ENCODE measurements at places on chromosomes 7 and 10.

DNA sequence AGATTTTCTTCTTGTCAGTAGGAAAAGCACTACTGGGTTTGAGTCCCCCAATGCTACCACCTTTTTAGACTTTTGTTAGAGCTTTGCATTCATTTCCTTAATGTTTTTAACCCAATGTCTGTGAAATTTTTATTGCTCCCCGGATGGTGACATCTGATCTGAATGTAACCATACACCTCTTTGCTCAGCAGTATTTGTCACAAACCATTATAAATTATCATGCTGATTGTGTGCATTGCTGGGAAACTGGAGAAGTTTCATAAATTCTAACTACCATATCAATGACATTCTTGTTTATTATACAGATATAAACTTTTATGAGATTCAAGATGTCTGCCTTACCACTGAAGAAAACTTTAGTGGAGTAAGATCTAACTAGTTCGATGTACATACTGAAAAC lies 8.5 kb downstream of the NRP1 start:
- no peak for DNase-seq

DNA sequence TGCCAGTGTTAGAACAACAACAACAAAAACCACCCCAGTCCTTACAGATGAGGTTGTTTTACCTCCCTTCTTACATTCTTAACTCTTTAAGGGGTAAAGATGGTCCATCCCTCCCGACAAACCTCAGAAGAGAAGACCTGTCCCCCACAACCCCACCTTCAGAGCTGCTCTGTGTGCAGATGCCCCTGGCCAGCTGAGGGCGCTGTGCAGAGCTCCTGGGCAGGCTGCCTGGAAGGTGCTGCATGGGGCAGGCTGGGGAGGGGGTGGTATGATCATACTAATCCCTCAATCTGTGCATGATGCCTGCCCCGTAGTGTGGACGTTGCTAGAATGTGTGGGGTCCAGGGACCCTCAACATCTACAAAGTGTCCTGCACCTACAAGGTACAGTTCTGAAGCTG lies 387.1 kb downstream of the INHBA start:
- DNase-seq: no peak

DNA sequence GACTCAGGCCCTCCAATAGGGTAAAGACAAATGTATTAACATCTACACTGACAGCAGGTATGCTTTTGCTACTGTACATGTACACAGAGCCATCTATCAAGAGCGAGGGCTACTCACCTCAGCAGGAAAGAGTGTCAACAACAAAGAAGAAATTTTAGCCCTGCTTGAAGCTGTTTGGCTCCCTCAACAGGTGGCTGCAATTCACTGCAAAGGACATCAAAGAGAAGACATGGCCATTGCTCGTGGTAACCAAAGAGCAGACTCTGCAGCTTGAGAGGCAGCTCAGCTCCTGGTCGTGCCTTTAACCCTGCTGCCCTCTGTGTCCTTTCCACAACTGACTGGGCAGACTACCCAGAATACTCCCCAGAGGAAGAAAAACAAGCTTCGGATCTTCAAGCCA lies 5.1 kb downstream of the AKR1B15 start:
- DNase-seq: no peak

DNA sequence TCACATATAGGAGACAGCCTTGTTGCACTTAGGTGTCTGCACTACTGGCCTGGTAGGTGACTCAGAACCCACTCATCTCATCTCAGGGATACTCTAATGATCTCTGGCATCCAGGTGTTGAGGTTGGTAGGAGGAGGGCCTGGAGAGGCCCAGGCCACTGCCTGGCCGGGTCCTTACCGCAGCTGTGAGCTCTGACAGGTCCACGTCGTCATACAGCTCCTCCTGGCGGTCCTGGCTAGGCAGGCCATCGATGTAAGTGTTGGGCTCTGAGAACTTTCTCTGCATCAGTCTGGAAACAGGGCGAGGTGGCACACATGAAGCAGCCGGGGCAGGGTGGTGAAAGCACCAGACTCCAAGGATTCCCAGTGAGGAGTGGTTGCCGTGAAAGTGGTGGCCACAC lies 62.1 kb downstream of the VWA2 start:
- DNase-seq: no peak

GRCh38 chr7:43136064-43136463 lies 23.6 kb downstream of the HECW1 start:
- no peak for DNase-seq

DNA sequence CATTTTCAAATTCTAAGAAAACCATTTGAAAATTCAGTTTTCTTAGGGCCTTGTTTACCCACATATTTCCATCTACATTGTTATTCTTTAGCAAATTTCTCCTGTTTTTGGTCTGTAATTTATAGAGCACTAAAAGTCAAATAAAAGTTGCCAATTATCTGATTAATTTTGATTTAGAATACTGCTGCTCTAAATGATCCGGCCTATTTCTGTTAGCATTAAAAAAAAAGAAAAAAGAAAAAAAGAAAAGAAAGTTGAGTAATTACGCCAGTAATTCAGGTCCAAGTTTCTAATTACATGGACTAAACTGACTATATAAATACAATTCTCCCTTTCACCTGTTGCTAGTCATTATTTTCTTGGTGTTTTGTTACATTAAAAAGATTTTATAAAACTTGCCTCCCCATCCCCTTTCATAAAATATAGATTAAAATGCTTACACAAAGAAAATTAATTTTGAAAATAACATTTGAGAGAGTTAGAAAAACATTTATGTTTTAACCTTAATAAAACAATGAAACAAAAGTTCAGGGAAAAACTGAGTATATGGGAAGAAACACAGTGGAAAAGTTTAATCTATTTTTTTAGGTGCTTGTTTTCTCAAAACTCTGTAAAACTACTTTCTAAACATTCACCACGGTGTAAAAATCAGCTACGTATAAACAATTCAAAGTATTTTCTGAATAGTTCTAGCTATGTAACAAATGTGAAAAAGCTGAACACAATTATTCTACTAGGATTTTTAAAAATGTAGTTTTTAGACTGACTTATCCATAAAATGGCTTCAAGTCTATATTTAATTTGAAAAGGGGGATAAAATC lies 6.8 kb upstream of the COMMD3 start:
- DNase-seq: no peak

DNA sequence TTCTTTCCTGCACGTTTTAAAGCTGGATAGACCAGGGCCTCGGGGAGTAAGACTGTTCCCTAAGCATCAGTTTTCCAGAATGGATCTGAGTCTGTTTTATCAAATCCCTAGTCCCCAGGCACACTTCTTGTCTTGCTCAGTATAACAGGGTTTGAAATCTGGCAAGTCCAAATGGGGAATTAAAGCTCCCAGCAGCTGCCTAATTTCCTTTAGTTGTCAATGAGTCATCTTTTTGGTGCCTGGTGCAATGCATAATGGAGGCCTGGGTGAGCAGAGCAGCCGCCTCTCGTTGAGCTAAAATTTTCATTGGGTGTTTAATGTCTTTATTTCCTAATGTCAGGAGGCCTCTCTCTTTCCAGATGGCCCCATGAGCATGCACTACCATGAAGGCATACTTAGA lies 87.9 kb downstream of the STRA8 start:
- DNase-seq: no peak

- DNase-seq: no peak
These were observed 2.1 kb downstream of the SNX10 start for GRCh38 chr7:26293569-26294308.

- DNase-seq: peak; percentile 10
These were observed 11.7 kb downstream of the TLL2 start for GRCh38 chr10:96501985-96502384.

- no peak for DNase-seq
These were observed 34.3 kb downstream of the SRPK2 start for GRCh38 chr7:105354383-105354782.

DNA sequence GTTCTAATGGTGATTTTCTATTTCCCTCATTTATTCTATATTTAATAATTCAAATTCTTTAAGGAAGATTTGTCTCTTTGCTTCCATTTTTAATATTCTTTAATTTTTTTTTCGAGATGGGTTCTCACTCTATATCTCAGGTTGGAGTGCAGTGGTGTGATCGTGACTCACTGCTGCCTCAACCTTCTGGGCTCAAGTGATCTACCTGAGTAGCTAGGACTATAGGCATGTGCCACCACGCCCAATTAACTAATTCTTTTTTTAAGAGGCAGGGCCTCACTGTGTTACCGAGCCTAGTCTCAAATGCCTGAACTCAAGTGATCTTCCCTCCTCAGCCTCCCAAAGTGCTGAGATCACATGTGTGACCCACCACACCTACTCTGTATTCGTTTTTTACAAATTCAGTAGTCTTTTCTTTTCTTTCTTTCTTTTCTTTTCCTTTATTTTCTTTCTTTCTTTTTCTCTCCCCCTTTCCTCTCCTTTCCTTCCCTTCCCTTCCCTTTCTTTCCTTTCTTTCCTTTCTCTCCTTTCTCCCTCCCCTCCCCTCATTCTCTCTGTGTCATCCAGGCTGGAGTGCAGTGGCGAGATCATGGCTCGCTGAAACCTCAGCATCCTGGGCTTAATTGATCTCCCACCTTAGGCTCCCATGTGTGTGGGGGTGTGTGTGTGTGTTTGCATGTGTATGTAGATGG lies 323.1 kb downstream of the ADK start:
- no peak for DNase-seq

- no peak for DNase-seq
These were observed 107.5 kb downstream of the CCNY start for GRCh38 chr10:35443858-35444257.

GRCh38 chr7:47040795-47041347 lies 541.0 kb downstream of the TNS3 start:
- no peak for DNase-seq

GRCh38 chr10:89207181-89207800 lies at the start of gene CH25H:
TSS of gene CH25H (minus strand) at chr10:89207317. CDS start at chr10:89207292, 25 bp downstream.
- DNase-seq: no peak

GRCh38 chr10:88964869-88965415 lies 12.4 kb upstream of the ACTA2 start:
- no peak for DNase-seq

DNA sequence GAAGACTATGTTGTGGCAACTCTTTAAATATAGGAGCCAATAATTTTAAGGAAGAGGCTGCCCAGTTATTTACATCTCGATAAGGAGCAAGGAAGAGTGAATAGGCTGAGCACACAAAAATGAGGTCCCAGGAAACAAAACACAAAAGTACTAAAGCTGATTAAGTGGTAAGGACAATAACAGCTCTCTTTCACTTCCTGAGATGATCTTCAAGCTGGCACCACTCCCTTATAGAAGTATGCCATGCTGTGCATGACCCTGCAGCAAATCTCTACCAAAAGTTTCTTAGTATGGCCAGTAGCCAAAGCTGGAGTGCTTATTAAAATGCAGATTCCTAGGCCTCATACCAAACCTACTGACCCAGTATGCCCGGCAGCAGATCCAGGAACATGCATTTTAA lies 39.7 kb downstream of the CADPS2 start:
- DNase-seq: no peak

DNA sequence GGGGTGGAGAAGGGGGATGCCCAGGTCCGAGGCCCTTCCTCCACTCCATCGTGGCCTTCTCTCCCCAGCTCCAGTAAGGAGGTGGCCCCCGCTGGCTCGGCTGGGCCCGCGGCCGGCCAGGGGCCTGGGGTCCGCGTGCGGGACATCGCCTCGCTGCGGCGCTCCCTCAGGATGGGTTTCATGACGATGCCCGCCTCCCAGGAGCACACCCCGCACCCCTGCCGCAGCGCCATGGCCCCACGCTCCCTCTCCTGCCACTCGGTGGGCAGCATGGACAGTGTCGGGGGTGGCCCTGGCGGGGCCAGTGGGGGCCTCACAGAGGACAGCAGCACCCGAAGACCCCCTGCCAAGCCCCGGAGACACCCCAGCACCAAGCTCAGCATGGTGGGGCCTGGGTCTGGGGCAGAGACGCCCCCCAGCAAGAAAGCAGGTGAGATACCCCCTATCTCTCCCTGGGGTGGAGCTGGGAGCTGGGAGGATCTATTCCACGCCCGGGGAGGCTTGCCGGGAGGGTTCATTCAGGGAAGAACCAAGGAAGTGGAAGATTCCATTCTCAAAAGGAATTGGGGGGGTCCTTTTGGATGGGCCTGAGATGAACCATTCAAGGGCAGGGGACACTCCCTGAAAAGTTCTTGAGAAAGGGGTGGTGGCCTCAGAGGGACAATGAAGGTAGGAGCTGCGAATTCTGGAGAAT lies 3.2 kb downstream of the NYAP1 start:
- no peak for DNase-seq

DNA sequence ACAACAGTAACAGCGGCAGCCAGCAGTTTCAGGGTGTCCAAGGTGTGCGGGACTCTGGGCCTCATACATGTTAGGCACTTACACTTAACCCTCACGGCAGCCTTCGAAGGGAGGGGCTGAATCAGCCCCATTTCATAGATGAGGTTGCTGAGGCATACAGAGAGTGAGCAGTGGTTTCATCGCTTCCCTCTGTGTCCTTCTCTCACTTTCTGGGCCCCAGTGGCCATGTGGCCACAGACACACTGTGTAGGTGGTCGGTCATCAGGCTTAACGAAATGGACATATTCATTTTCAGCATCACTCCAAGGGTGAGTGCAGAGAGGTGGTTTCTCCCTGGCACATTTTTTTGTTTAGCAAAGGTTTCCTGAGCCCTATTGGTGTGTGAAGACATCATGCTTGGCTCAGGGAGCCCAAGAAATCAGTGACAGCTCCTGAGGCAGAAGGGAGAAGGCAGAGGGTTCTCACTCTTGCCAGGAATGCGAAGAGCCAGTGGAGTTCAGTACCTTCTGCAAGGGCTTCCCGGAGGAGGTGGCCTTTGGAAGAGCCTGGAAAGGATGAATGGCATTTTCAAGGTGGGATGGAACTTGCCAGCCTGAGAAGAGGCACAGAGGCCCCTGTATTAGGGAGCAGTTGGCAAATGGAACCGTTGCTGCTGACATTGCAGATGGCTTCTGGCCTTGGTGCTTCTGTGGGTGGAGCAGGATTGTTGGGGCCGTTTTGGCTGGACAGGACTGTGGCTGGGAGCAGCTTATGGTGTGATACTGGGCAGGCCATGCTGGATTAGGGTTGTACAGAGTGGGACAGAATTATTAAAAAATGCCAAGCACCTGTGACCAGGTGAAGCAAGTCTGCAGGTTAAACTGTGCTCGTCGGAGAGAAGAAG lies 61.7 kb upstream of the PPIF start:
- DNase-seq: no peak

- DNase-seq: no peak
These were observed 245.0 kb downstream of the PRPF18 start for GRCh38 chr10:13831711-13832141.

- no peak for DNase-seq
These were observed 623 bp downstream of the HOXA4 start for GRCh38 chr7:27129729-27130539.
